ENCODE measurements at places on chromosomes 7 and 10.

DNA sequence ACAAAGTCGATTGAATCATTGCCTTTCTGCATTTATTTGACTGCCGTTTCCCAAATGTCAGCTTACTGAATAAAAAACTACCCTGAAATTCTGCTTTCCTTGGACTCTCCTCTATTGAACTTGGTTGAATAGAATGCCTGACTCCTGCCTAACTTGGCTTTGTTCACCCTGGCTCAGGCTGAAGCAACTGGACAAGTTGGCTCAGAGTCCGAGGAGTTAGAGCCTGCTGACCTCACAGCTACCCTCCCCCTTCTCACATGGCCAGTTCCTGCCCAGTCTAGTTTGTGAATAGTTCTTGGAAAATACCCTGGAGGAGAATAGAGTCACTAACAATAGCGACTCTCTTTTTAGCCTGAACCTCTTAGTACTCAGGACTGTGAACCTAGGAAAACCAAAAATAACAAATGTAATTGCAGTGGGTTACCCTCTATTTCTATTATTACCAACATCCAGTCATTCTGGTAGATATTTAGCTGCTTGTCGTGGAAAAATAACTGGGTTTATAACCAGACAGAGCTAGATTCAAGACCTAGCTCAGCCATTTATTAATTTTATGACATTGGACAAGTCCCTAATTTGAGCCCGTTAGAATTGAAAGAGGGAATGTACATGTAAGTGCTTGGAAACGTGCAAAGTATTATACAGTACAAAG lies 17.3 kb upstream of the NRBF2 start:
- no peak for DNase-seq

GRCh38 chr10:124420254-124420653 lies 1.5 kb upstream of the OAT start:
- DNase-seq, result no peak

DNA sequence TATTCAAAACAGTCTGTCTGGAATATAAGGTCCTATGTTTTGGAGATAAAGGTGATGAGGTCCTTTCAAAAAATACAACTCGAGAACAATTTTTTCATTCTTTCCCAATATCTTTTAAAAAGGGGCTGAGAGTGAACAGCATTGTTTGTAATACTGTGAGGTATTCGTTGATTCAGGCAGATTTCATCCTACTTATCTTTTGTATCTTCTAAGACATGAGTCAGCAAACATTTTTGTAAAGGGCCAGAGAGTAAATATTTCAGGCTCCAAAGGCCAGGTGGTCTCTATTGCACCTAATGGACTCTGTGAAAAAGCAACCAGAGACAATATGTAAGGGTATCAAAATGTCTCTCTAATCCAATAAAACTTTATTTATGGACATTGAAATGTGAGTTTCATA lies 8.1 kb upstream of the ANK3 start:
- no peak for DNase-seq

DNA sequence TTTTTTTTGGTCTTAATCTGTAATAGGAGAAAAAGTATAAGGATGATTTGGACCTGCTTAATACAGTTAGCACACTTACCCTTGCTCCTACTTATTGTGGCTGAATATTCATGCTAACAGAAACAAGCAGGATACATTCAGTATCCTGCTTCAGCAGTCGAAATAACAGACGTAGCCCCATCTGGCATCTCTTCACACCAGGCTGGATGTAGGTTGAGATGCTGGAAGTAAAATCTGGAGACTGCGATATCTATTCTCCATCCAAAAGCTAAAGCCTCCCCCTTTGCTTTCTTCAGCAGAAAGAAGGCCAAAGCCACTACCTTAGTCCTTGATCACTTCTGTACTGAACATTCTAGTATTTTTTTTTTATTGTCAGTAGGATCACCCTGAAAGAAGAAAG lies 537.4 kb downstream of the AUTS2 start:
- DNase-seq, result no peak

- no peak for DNase-seq
These were observed 285.0 kb upstream of the KAT6B start for GRCh38 chr10:74541375-74541774.

DNA sequence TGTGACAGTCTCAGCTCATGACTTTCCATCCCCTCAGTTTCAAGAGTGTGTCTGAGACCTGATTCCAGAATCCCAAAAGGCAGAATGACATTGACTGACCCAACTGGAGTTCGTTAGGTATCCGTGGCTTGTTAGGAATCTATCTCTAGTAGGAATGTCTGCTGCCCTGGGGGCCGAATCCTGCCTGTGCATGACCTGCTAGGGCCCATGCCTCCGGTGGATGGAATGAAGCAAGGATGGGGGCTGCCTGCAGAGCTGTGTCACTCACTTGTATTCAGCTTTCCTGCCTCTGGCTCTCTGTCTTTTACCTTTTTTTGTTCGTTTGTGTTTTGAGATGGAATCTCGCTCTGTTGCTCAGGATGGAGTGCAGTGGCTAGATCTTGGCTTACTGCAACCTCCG lies 129.5 kb downstream of the SDK1 start:
- DNase-seq, result no peak

DNA sequence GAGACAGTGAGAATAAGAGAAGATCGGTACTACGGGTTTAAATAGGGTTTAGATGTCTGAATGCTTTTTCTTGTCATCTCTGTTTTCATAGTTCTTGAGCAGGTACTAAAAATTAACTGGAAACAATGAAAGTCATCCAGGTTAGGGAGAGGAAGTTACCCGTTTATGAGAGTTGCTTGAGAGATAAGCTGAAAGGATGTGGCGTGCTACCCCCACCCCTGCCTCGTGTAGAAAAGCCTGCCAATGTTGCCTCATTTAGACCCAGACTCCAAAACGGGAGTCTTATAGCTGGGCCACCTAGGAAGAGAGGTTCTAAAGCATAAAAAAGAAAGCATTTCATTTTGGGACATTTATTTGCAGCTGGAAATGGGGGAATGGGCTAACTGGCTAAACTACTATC lies 10.2 kb downstream of the AKR1C4 start:
- no peak for DNase-seq

DNA sequence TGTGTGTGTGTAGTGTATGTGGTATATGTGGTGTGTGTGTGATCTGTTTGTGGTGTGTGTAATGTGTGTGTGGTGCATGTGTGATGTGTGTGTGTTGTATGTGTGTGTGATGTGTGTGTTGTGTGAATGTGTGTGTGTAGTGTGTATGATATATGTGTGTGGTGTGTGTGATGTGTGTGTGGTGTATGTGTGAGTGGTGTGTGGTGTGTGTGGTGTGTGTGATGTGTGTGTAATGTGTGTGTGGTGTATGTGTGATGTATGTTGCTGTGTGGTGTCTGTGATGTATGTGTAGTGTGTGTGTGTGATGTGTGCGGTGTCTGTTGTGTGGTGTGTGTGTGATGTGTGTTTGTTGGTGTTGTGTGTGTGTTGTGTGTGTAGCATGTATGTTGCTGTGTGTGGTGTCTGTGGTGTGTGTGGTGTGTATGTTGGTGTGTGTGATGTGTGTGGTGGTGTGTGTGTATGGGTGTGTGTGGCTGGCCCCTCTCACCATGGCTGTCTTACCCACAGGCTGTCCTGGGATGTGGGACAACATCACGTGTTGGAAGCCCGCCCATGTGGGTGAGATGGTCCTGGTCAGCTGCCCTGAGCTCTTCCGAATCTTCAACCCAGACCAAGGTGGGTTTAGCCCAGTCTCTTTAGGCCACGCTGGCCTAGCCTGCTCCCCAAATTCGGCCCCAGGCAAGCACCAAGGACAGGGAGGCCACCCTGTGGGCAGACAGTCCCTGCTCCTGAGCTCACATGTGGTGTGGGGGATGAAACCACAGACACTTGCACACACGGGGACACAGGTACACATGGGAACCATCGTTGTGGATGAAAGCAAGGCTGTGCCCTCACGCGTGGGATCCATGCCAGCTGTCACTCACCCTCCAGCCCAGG lies 25.6 kb downstream of the ADCYAP1R1 start:
- DNase-seq, result no peak

- DNase-seq, result no peak
These were observed 463.6 kb downstream of the ZWINT start for GRCh38 chr10:55897490-55897921.

- DNase-seq, result no peak
These were observed 11.8 kb upstream of the PDCD4 start for GRCh38 chr10:110859973-110860376.

GRCh38 chr7:101075646-101076045 lies 9.6 kb upstream of the TRIM56 start:
- DNase-seq, result no peak

DNA sequence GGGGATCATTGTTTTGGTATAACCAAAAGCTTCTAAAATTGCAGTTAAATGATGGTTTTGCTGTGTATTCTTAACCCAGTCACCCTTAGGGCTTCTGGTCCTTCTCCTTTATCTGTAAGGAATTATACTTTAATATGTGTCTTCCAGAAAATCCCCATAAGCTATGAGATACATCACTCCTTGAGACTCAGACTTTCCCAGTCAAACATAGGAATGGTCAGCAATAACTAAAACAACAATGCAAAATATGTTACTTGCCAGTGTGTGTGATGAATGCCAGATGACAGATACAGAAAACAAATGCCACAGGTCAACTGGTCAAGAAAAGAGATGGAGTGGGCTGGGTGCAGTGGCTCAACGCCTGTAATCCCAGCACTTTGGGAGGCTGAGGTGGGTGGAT lies 10.1 kb downstream of the ADD3 start:
- no peak for DNase-seq

DNA sequence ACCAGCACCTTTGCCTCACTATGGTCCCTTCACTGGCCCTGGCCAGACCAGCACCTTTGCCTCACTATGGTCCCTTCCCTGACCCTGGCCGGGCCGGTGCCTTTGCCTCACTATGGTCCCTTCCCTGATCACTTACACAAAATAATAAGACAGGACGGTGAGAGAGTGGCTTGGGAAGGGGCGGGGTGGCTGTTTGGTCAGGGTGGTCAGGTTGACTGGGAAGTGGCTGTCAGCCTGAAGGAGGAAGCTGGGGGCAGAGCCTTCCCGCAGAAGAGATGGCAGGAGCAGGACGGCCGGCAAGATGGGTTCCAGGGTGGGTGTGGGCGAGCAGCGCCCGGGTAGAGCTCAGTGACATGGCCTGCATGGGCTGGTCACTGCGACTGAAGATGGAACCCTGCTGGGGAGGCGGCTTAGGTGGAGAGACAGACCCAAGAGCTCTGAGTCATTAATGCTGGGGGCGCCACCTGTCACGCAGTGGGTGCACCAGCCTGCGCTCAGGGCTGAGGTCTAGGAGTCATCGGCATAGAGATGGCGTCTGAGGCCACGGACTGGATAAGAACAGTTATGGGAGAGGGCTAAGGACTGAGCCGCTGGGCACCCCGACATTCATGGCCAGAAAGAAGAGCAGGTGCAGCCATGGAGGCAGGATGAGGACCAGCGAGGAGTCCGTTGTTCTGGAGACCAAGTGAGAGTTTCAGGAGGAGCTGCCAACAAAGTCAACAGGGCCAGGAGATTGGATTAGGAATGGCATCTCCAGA lies 91.8 kb downstream of the CHST15 start:
- no peak for DNase-seq

GRCh38 chr10:5547931-5548660 lies 23.3 kb downstream of the CALML3 start:
- DNase-seq, result peak; percentile 8

- no peak for DNase-seq
These were observed 26.5 kb upstream of the PRKAG2 start for GRCh38 chr7:151903249-151904032.

- DNase-seq, result peak; percentile 35
These were observed 53.5 kb upstream of the TNS3 start for GRCh38 chr7:47635091-47636080.

GRCh38 chr10:78118591-78118990 lies 84.9 kb downstream of the RPS24 start:
- DNase-seq, result no peak

GRCh38 chr7:128437426-128438332 lies 18.0 kb upstream of the HILPDA start:
- no peak for DNase-seq

- peak; percentile 57 for DNase-seq
These were observed 62.2 kb downstream of the SAMD9 start for GRCh38 chr7:93055543-93056107.

GRCh38 chr7:126948664-126949063 lies 304.1 kb downstream of the GRM8 start:
- DNase-seq, result no peak

GRCh38 chr7:148871030-148871429 lies 13.1 kb downstream of the EZH2 start:
- no peak for DNase-seq

GRCh38 chr7:158263964-158264748 lies 323.5 kb downstream of the PTPRN2 start:
- no peak for DNase-seq

GRCh38 chr10:58781873-58782488 lies 269.3 kb downstream of the BICC1 start:
- peak; percentile 4 for DNase-seq

GRCh38 chr7:45028138-45028919 lies 28.3 kb downstream of the CCM2 start:
- DNase-seq, result no peak

GRCh38 chr7:143318661-143319060 lies 2.8 kb downstream of the CLCN1 start:
- DNase-seq, result no peak

GRCh38 chr7:33905389-33906032 lies at the start of gene BMPER:
Gene BMPER (plus strand): TSS chr7:33905539. CDS start chr7:33905614, 75 bp downstream.
- peak; percentile 76 for DNase-seq

DNA sequence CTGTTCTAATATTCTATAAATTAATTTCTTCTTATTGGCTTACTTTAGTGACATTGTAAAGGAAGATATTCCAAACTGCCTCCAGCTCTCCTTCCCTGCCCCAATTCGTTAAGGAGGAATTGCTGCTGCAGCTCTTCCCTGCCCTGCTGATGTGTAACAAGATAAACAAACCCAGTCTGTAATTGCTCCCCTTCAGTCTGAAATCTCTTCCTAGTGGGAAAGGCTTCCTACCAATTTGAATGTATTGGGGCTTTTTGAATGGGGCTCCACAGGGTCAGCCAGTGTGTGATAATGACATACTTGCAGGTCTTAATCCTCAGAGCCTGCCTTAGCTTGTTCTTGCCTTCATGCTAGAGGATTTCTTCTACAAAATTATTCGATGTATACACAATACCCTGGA lies 849.9 kb upstream of the GHITM start:
- no peak for DNase-seq

- no peak for DNase-seq
These were observed 18.5 kb downstream of the ITGB1 start for GRCh38 chr10:32939296-32940111.

DNA sequence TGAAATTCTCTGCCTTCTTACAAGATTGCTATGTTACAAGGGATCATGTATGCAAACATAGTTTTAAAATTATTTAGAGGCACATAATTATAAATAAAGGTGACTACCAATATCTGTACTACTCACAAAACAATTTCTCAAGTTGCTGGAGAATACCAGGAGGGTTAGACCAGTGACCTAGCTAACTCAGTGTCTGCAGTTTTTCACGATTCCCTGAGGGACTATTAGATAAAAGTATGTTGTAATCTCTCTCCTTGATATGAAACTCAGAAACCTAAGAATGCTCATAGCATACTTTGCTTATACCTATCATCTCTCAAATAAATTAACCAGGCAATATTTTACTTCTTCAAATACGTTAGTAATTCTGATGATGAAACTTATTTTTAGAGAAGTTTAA lies 534.0 kb upstream of the ANKRD30A start:
- no peak for DNase-seq
